ENCODE measurements at places on chromosomes 3 and 15.

DNA sequence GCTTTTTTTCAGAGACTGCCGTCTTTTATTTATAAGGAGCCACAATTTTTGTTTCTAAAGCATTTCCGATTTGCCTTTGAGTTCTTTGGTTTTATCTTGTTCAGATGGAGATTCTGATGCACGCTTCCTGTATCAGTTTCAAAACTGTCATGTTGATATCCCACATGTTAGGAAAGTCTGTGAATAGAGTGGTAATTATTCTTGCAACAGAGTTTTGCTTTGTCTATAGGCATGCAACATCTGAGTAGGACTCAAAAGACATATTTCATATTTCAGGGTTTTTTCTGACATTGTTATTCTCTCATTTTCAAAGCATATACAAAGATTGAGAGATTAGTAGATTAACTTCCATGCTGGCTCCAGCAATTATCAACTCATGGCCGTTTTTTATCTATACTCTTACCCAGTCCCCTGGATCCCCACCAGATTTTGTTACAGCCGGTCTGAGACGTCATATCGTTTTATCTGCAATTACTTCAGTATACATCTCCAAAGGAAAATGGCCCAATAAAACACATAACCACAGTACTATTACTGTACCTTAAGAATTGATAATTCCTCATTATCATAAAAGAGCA lies 22.4 kb downstream of the PAQR5 start:
- no peak for DNase-seq

GRCh38 chr3:31567036-31567435 lies 34.3 kb downstream of the STT3B start:
- peak; percentile 27 for DNase-seq

DNA sequence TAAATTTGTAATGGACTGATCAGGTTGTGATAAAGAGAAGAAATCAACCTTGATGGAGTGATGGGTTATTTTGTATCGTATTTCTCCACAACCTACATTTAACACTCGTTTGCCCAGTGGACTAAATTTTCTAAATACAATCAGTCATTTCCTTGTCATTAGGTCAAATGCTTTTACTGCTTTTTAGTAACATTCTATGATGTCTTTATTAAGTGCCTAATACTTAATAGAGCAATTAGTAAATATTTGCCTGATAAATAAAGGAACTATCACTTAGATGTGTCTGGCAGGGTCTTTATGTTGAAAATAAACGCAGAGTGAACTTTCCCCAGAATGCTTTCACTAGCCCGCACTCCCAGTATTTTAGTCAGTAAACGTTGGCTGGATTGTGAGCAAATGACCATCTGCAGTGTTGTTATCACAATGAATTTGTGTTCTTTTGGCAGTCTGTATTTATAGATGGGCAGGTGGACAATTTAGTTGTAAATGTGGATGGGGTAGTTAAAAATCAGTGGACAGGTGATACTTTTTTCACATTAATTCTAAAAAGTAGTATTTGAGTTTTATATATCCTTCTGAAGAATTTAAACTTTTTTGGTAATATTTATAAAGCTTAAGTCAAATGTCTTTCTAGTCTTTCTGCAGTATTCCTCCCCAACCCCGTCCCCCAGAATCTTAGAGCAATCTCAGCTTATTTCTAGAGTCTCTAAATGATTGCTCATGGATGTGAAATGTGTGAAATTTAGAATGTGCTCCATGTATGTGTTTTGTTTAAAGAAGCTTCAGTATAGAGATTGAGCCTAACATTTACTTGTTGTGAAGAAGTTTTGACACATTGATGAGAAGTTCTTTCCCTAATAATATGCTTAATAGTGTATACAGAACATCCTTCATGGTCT lies 4.9 kb downstream of the USP3 start:
- no peak for DNase-seq

- no peak for DNase-seq
Observed at GRCh38 chr3:155026999-155027591, 53.0 kb upstream of the MME start.

GRCh38 chr15:29740692-29741311 lies 81.5 kb downstream of the TJP1 start:
- no peak for DNase-seq

Data from stimulated activated CD4-positive, alpha-beta T cell treated with anti-CD3 and anti-CD28 coated beads, Interleukin-2, amount 100 ng/mL, for 24 hours (primary cell).